Right forelimb (tissue), 1 donor: ENCODE measurements at places on chromosomes 2 and 18.

- DNase-seq = no peak
Measured at GRCh38 chr2:113776949-113777348, 20.5 kb upstream of the SLC35F5 start.

GRCh38 chr2:1791006-1791605 is 46.8 kb upstream of the PXDN start:
- DNase-seq = no peak

GRCh38 chr2:196286821-196287220 is 115.4 kb upstream of the STK17B start:
- DNase-seq = no peak

DNA sequence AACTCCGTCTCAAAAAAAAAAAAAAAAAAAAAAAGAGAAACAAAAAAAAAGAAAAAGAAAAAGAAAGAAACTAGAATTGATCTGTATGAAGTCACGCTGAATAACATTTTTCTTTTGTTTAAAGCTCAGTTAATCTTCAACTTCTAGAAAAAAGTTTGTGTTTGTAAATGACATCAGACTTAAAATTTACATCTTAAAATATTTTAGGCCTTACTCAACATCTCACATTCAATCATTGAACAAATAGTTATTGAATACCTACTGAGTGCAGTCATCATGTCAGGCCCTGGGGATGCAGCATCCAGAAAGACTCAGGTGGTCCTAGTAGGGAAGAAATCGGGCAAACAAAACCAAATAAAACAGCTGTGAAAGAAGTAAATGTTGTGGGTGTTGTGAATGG is 292.3 kb upstream of the FANCL start:
- no peak for DNase-seq

DNA sequence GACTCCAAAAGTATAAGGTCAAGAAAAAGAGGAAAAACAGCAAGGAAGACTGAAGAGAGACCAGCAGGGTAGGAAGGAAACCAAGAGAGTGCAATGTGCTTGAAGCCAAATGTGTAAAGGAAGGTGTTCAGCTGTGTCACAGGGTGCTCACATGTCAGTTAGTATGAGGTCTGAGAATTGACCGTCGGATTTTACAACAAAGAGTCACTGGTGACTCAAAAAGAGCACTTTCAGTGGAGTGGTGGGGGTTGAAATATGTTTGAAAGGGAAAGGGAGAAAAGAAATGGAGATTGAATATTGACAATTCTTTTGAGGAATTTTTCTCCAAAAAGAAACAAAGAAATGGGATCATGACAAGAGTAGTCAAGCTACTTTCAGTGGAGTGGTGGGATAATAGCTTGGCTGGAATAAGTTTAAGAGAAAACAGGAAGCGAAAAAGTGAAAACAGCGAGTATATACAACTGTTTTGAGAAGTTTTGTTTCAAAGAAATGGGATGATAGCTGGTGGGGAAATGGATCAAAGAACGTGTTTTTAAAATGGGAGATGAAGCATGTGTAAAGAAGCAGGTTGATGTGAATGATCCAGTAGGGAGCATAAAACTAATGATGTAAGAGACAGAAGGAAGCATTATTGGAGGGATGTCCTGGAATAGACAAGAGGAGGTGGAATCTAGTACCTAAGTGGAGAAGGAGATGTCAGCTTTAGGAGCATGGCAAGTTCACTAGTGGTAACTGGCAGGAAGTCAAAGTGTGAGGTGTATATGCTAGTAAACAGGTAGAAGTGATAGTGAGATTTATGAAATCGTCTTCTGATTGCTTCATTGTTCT is 3.6 kb upstream of the TSPYL6 start:
- no peak for DNase-seq

DNA sequence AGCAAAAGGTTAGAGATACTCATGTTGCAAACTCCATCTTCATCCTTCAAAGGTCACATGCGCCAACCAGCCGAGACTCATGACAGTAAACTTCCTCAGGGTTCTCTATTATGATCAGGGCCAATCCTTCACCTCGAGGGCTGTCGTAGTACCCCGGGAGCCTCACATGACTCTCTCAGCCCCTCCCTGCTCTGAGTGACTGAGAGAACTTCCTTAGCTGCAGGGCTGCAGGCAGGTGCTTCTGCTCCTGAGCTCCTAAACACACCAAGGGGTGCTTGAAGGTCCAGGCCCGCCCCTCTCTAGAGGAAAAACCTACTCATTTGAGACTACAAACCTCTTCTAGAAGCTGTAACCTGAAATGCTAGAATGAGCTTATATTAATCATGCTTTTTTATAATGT is 48.2 kb downstream of the LONRF2 start:
- no peak for DNase-seq

DNA sequence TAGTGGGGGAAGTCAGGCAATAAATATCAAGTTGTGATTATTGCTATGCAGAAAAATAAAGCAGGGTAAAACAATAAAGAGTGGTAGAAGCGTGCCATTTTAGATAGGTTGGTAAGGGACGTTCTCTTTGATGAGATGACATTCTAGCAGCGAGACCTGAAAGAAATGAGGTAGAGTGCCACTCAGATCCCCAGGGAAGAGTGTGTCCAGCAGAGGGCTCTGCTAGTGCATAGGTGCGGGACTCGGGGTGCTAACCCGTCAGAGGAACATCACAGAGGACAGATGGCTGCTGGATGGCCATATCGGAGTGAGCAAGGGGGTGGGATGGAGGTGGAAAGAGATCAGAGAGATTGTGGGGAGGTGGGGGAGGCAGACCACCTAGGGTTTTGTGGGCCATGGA is 16.3 kb upstream of the GTF2A1L start:
- no peak for DNase-seq

DNA sequence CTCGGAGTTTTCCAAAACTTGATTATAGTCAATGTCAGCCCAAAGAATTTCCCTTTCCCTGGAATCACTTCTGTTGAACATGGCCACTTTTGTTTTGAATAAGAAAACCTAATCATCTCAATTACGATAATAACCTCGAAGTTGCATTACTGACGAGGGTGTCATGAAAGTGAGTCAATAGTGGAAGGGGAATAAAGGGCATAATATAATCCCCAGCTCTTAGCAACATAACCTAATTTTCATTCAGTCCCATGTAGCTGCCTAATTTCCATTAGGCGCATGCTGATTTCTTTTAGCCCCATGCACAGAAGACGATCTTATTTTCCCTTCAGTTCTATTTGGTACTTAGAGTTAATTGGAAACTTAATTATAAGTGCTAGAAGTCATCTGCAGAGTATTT is 51.1 kb upstream of the RAPH1 start:
- DNase-seq = no peak

- DNase-seq = no peak
Measured at GRCh38 chr18:72155327-72155726, 388.8 kb downstream of the CBLN2 start.

DNA sequence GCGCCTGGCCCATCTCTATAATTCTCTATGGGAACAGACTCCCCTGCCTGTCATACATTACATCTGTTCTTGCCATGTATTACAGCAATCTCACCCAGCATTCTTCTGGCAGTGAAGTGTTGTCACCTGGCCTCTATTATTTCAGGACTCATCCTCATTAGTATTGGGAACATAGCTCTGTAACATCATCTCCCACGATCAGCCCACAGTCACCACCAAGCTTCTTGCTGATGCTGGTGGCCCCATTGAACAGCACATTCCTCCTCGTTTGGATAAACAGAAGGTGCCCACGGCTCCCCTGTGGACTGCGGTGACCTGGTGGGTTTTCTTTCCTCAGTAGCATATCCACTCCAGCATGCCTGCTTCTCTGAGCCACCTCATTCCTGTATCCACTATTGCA is 21.5 kb downstream of the CHCHD5 start:
- DNase-seq = no peak

DNA sequence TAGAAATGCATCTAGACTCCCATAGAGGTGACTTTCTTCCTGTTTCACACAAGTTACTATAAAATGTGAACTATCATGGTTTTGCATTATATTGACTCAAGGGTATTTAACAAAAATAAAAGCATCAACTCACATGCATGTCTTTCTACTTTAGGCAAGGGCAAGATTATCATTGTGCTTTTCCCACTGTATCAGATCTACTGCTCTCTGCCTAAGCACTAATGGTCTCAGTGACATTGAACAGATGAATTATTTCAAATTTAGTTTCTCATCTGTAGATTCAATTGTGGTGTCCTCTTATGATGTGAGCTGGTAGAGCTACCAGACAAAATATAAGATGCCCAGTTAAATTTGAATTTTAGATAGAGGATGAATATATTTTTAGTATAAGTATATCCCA is 113.9 kb downstream of the MTX2 start:
- no peak for DNase-seq

DNA sequence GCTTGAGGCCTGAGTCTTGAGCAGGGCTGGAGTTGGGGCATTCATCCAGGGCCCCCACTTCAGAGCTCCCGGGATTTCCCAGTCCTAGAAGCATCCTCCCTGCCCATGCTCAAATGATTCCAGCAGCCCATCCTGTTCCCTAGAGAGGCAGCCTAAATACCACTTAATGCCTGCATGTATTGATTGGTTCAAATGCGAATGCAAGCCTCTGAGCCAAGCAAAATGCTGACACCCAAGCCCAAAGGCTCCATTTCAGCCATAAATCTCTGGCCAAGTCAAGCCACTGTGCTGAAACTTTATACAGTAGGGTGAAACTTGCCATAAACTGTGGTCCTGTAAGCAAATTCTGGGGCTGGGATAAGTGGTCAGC is 279.8 kb downstream of the CLIP4 start:
- DNase-seq = no peak

DNA sequence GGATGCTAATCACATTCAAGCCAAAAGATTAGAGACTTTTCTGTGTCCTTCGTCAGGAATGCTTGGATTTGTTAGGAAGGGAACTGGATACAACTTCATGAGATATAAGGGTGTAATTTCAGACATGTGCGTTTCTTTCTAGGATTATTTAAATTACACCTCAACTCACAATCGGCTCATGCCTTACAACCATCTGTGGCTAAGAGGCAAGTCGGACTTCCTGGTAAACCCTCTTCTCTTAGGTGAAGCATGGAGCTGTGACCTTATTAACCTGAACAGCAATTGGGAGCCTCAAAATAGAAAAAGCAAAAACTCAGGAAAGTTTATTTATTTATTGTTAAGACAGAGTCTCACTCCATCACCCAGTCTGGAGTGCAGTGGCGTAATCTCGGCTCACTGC is 61.8 kb downstream of the SEMA4F start:
- no peak for DNase-seq

DNA sequence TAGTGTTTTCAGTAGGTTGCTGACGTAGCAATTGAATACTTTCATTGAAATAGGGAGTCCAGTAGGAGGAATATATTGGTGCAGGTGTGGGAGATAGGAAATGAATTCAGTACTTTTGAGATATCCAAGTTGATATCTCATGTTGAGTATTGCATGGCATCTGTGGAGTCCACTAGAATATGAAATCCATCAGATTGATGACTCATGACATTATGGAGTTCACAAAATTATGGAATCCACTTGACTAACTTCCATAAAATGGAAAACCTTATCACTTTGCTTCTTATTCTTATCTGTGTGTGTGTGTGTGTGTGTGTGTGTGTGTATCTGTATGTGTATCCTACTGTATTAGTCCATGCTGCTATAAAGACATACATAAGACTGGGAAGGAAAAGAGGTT is 513.5 kb upstream of the ZEB2 start:
- no peak for DNase-seq

- DNase-seq = no peak
Measured at GRCh38 chr2:55231546-55232083, 478 bp downstream of the CLHC1 start.

GRCh38 chr18:62536005-62536404 is 13.2 kb downstream of the ZCCHC2 start:
- DNase-seq = no peak

DNA sequence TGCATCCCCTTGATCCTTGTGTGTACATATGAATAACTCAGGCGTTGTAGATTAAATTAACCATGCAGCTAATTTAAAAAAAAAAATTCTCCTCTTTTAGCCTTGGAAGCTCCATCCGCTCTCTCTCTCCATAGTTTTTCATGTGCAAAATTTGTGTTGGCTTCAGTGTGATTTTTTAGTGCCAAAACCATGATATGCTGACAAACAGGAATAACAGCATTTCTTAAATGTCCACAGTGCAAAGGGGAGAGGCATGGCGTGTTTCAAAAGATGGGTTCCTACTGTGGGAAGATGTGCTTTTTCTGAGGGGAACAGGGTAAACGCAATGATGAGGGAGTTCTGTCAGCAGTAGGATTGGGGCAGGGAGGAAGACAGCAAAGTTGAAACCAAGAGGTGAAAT is 247.0 kb downstream of the ICOS start:
- DNase-seq = no peak
